ENCODE measurements at places on chromosomes 7 and 10.
A peak's percentile ranks its signal among the peaks of the same experiment; 100 is the strongest.

DNA sequence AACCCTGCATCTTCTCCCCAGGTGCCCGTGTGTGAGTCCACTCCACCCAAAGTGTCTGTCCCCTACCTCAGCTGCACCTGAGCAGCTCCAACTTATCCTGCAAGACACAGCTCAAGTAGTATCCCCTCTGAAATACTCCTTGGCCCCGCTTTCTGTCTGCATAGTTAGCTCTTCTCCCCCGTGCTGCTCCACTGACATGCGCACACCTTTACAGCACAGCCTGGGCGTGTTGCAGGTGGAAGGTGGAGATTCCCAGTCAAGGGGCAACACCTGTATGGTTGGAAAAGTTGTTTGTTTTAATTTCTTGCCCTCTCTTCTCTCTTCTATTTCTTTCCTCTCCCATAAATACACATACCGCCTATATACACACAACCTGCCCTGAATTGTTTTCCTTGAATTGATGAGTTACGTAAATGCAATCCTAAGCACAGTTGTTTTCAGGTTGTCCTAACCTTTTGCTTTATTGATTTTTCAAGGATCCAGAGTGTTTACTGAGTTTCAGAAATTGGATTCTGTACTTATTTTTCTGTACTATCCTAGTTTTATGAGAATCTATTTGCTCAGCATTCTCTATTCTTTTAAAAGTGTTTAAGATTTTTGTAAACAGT is 14.9 kb downstream of the MET start:
- DNase-seq, result no peak

DNA sequence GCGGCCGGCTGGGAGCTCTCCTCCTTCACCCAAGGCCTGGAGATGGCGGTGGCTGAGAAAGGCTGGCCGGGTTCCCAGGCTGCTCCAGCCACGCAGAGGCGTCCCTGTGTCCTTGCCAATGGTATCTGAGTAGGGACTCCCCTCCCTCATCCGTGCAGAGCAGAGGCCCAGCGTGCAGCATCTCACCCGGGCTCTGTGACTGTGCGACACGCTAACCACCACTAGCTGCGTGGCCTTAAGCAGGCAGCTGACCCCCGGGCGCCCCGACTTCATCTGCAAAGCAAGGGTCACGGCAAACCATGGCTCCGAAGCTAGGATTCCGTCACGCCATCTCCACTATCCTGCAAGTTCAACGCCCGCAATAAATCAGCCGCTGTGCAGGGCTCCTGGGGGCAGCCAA is 47.2 kb upstream of the TNRC18 start:
- no peak for DNase-seq

GRCh38 chr7:70681469-70682350 is 450.2 kb upstream of the GALNT17 start:
- peak; percentile 12 for DNase-seq

DNA sequence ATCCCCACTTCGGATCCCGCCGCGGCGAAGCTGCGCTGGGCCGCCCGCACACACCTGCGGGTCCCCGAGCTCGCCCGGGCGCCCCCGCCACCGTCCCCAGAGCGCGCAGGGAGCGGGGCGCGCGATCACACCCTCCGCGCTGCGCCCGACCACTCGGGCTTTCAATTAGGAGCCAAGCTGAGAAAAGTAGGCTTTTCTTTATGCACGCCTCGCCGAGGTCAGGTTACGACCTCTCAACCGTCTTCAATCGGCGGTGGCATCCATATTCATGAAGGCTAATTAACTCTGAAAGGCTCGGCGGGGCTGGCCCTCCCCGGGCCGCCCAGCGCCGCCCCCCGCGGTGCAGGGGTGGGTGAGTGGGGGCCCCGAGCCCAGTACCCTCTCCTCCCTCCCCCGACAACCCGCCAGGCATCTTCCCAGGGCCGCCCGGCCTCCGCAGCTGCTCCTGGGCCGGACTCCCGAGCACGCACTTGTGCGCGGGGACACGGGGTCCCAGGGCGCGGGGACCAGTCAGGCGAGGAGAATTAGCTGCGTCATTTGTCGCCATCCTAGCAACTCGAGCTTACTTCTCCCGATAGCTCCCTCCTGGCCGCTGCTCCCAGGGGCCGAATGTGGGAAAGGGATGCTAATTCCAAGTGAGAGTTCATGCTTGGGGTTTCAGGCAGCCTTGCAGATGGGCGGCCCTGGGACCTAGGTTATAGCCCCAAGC is 155.5 kb upstream of the LYZL2 start:
- no peak for DNase-seq

GRCh38 chr10:30080161-30080560 is 20.8 kb upstream of the JCAD start:
- no peak for DNase-seq

DNA sequence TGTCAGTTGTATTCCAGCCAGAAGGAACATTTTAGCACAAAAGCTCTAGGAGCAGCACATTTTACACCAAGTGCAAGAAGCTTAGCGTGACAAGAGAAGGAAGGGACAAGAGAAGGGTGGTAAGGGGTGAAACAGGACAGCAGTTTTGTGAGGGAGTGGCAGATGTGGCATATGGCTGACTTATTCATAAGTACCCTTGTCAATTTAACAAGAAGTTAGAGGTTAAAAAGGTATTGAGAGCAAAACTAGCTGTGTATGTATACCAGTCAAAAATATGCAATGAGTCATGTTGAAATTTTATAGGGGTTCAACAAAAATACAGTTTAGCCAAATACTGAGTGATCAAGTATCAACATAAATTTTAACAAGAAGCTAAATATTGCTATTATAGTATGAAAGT is 561.5 kb upstream of the POT1 start:
- no peak for DNase-seq

DNA sequence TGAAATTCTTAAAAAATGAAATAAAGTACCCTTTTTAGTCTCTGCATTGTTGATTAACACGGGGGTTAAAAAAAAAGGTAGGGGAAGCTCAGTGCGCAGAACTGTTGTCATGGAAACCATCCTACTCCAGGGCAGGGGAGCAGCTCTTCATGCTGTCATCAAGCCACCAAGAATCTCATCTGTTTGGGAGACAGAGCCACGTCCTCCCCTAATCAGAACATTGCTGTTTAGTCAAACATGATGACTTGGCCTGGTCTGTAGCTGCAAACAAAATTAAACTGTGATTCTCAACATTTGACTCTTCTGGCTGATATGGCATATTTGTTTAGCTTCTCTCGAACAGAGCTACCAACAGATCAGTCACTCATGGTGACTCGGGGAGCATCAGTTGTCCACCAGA is 254.4 kb upstream of the KLF14 start:
- no peak for DNase-seq

GRCh38 chr10:7192061-7192460 is 218.8 kb downstream of the SFMBT2 start:
- no peak for DNase-seq

DNA sequence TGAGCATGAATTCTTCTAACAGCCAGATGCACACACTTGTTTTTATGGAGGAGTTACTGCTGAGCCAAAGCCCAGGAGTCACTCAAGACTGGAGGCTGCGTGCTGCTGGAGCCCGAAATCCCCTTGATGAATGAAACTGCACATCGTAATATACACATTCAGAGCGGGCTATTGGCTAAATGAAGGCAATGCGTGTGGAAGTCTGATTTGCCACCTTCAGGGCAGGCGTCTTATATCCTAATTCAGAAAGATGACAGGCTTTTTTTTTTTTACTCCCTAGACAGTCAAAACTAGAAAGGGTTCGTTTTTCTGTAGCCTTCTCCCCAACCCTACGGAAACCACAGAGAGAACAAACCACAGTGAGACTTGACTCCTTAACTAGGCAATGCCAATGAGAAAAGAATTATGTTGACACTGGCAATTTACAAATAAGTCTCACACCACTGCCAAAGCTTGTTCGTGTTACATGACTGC is 227.2 kb upstream of the KLF14 start:
- peak; percentile 74 for DNase-seq

DNA sequence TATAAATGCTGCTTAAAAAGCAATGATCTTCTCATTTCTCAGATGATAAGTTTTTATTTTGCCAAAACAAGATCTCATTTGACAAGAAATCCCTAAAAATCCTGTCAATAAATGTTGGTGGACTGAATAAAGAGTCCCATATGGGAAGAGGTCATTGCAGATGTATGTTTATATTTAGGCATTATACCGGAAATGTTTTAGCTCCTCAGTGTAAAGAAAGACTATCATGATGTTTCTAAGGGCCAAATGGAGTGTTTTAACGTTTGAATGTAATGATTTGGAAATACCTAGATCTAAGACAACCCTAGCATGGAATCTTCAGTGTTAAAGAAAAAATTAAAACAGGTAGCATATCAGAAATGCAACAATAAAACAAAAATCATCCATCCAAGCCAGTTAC is 457.8 kb upstream of the NFE2L3 start:
- no peak for DNase-seq

DNA sequence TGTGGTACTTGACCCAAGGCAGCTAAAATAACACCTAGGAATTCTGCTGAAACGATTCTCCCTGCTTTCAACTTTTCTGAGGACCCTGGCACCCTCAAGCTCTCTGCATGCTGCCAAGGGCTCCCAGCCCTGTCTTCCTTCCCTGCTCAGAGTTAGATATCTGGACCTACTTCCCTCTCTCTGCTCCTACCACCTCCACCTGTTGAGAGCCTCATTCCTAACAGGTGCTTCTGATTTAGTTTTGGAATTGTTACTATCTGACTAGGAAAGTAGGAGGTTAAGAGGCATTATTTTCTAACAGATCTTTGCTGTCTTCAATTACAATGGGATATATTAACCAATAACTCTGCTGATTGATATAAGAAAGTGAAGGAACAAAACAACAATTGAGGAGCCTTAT is 253.8 kb downstream of the FZD1 start:
- DNase-seq, result no peak

- DNase-seq, result no peak
These were observed 656.4 kb downstream of the KCNMA1 start for GRCh38 chr10:76981251-76981650.

DNA sequence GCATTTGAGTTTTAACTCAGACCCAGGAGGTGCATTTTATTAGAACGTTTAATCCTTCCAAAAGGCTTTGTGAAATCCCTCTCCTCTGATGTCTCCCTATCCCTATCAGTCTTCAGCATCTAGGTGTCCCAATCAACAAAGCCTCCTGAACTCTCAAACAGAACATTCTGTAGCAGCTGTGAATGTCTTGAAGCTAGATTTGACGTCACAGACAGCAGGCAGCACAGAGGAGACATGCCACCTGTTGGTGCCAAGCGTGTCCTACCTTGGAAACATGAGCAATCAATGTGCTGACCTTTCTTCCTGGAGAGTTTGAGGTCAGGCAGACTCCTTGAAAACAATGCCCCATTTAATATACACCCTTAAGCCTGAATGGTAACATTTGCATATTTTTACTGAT is 125.5 kb downstream of the RNLS start:
- no peak for DNase-seq

DNA sequence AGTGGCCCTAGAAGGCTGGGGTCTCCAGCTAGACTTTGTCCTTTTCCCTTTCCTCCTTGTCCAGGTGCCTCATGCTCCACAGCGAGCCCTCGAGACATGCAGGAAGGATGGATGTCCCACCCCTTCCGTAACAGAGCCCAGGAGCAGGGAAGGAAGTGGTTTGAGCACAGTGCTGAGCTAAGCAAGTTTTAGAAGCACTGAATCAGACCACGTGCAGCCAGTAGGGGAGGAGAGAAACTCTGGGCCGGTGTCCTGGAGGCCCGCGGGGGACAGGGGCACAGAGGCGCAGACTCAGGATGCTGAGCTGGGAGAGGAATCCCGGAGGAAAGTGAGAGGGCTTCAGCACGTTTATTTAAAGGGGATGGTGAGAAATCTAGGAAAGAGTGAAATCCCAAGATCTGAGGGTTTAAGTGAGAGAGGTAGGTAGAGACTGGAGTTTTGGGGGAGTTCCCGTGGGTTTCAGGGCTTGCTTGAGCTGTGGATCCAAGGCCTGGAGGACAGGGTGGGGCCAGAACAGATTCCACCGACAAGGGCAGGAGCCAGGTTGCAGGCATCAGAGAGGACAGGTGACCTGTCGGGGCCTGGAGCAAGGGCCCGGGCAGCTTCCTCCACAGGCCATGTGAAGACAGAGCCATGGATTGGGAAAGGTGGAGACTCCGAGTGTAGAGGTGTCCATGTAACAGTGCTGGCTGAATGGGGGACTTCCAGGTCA is 4.4 kb upstream of the IRF5 start:
- DNase-seq, result no peak

- DNase-seq, result no peak
These were observed 85.1 kb upstream of the GTF2I start for GRCh38 chr7:74572301-74572979.

DNA sequence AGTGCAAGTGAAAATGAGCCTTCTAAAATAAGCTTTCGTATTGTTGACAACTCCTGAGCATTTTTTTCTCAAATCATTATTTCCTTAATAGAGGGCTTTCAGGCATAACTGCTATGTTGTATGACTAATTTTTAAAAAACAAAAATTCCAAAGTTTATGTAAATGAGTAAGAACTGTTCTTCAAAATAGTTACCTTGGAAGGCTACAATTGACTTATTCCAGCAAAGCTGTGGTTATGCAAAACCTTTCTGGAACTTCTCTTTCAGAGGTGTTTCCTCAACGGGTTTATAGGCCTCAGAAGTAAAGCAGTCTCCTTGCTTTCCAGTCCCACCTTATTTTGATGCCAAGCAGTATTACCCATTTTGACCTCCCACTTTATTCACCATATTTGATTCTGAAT is 2.5 kb downstream of the SLC25A28 start:
- no peak for DNase-seq

- no peak for DNase-seq
These were observed 488.8 kb upstream of the ZMIZ1 start for GRCh38 chr10:78579995-78580394.

- DNase-seq, result no peak
These were observed 25.9 kb upstream of the RNF32 start for GRCh38 chr7:156614434-156615264.
